ENCODE measurements at places on chromosomes 3 and 15.

GRCh38 chr15:72706266-72706665 is 20.3 kb downstream of the BBS4 start:
- no peak for DNase-seq

DNA sequence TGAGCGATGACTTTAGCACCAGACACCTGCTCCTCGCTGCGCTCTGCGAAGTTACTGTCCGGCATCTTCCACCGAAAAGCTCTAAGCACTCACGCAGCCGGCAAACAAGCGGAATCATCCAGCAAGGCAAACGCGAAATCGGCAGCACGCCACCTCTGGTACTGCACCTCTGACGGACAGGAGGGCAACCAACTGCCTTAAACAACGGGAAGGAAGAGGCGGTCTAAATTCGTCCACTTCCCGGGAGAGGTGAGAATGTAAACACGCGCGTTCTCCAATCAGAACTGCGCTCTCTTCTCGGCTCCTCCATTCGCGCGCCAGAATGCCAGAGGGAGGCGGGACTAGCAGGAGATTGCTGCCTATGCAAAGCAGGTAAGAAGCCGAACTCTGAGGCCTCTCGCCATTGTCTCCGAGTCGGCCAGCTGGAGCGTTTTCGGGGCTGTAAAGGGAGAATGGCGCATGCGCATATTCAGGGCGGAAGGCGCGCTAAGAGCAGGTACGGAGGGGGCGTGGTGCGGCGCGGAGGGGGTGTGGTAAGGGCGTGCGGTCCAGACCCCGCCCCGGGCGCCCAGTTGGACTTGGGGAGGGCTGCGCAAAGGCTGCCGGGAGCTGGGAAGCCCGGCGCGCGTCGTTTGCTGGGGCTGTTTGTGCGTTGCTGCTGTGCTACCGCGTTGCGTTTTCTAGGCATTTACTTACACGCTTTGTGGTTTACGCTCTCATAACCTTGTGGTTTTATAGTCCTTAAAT is at the start of the genes BTD and HACL1:
TSS of gene BTD (plus strand) at position 347 of the 747 bp plus-strand sequence. CDS start 33,695 bp downstream, outside the sequence.
TSS of gene HACL1 (minus strand) at position 171 of the 747 bp plus-strand sequence. CDS start at position 65, 106 bp downstream.
- DNase-seq = no peak

GRCh38 chr3:127152684-127153505 is 40.0 kb upstream of the PRR23E start:
- peak; percentile 37 for DNase-seq

- no peak for DNase-seq
These were observed 100.1 kb downstream of the RPL39L start for GRCh38 chr3:187039100-187039722.

DNA sequence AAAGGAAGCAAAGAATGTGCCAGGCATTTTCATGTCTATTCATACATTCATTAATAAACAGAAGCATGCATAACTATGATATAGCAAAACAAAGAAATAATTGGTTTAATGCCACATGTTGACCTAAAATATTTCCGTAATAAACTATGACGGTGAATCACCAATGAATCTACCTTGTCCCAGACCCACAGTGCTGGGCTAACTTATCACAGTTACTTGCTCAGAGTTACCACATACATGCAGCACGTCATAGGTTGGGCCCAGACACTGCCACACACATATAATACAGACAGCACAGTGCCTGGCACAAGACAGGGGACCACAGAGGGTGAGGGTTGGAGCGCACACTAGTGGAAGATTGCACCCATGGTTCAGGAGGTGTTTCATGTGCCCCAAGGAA is 86.9 kb downstream of the ATP1B3 start:
- no peak for DNase-seq

DNA sequence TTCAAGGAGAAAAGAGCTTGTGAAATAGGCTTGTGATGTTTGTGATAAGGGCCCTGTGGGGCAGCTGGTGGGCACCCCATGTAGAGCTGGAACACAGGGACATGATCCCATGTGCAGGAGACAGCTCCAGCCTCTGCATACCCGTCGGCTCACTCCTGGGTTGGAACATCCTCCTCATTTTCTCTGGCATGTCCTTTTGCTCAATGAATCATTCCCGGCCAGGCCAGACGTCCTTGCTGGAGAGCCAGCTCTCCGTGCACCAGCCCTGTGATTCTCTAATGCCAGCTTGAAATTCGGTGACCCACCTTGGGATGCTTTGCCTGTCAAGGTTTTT is 77.3 kb downstream of the SMAD3 start:
- no peak for DNase-seq

GRCh38 chr3:129618186-129618820 is 11.8 kb upstream of the PLXND1 start:
- DNase-seq = no peak

GRCh38 chr3:187798531-187799530 is 53.6 kb upstream of the BCL6 start:
- DNase-seq = peak; percentile 54

GRCh38 chr3:20666091-20666490 is 480.1 kb upstream of the SGO1 start:
- DNase-seq = no peak

GRCh38 chr15:31341071-31341470 is 14.4 kb downstream of the KLF13 start:
- DNase-seq = no peak

DNA sequence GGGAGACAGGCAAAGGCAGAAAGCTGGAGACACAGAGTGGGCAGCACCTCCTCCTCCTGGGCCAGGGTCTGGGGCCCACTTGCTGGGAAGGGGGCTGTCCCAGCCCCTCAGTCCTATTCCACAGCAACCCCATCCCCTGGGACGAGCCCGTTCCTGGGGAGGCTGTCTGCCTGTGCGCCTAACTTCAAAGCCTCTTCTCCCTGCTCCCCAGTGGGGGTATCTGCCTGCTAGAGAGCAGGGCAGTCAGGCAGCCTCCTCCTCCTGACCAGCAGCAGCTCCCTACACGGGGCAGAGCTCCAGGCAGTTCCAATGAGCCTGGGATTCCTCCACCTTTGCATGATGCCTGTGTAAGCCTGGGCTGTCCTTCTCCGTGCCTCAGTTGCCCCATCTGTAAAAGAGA is 6.9 kb downstream of the PTH1R start:
- no peak for DNase-seq

GRCh38 chr15:90018216-90018831 is 17.2 kb downstream of the ZNF710 start:
- DNase-seq = no peak

DNA sequence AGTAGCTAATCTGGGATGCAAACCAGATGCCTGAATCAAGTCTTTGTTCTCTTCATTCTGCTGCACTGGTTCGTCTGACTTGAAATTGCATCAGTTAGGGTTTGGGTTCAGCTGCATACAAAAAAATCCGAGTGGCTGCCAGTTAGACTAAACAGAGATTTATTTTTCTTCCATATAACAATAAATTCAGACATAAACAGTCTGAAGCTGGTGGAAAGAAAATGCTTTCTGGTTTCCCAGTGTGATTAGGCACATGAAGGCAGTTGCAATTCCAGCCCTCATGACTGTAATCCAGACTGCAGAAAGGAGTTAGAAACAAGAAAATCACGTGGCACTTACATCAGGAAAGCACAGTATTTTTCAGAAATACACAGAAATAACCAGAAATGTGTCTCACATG is 930.7 kb downstream of the MCTP2 start:
- DNase-seq = no peak

GRCh38 chr15:57370929-57371328 is 5.4 kb upstream of the CGNL1 start:
- no peak for DNase-seq

DNA sequence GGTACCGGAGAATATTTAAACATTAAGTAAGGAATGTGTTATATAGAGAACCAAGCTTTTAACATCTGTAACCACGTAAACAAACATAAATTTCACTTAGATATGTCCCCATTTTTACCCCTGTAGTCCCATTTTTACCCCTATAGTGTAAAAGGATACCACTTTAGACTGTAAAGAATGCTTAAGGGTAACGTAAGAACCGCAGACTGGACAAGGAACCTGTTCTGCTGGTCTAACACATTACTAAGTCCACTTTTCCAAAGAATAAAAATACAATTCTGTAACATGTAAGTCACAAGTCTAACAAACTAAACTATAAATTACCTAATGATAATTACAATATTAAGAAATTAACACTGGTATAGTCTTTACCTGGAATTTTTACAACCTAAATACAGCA is 2.9 kb downstream of the SLC12A6 start:
- peak; percentile 9 for DNase-seq

GRCh38 chr3:30457726-30458125 is 148.7 kb upstream of the TGFBR2 start:
- no peak for DNase-seq

- no peak for DNase-seq
These were observed 5.0 kb upstream of the CAND2 start for GRCh38 chr3:12791430-12791829.

GRCh38 chr3:129690406-129690805 is 83.9 kb upstream of the PLXND1 start:
- peak; percentile 82 for DNase-seq

DNA sequence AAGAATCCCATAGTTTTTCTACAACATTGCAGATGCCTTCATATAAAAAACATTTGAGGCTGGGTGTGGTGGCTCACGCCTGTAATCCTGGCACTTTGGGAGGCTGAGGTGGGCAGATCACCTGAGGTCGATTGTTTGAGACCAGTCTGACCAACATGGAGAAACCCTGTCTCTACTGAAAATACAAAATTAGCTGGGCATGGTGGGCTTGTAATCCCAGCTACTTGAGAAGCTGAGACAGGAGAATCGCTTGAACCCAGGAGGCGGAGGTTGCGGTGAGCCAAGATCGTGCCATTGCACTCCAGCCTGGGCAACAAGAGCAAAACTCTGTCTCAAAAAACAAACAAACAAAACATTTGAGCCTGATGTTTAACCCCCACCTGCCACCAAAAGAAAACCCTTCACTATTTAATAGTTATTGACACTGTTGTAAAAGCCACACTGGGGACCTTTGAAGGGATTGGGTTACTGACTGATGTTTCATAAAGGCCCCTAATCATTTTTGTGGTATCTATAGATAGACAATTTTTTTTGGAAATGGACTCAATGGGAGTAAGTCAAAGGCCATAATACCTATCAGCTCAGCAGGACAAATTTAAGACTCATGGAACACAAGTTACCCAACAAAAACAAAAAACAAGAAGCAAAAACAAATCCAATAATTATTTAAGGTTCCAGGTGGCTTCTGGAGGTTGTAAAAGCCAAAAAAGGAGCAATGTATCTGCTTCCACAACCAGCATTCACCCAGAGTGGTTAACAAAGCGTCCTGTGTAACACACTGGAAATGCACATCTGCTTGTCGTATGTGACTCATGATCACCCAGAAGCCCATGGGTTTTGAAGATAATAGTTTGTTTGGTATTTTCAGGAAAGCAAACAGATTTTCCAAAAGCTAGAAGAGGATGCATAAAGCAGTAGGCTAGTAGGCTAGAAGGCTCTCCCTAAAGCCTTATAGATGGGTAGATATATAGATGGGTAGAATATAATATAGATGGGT is 41.2 kb downstream of the CDCP1 start:
- no peak for DNase-seq

DNA sequence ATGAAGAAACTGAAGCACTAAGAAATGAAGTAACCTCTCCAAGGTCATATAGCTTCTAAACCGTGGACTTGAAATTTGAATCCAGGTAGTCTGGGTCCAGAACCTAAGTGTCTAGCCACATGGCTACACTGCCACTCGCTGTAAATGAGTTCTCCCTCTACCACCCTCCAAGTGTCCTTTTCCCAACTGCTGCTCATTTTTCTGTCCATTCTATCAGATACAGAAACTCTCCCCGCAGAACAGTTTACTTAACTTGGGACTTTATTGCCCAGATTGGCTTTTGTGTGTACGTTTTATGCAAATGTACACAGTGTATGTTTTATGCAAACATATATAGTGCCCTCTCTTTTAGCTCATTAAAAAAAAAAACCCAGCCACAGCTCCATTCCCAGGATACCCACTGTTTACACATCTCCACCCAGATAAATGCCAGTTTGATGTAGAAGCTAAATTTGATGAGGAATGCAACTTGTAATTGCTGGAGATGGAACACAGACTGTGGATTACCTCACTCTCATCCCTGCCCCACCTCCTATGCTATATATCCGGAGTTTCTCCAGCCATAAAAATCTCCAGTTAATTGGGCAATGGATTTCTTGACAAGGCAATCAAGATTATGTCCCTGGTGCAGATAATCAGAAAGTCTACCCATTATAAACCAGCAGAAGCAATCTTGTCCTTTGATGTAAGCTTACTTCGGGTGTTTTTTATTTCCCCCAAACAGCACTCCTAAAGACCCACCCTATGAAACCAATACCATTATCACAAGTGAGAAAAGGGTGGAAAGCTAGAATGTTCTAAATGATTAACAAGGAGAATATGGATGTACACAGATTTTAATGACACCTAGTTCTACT is 42.0 kb downstream of the THBS1 start:
- DNase-seq = no peak

- peak; percentile 70 for DNase-seq
These were observed 1.6 kb upstream of the SIN3A start for GRCh38 chr15:75452865-75453702.

DNA sequence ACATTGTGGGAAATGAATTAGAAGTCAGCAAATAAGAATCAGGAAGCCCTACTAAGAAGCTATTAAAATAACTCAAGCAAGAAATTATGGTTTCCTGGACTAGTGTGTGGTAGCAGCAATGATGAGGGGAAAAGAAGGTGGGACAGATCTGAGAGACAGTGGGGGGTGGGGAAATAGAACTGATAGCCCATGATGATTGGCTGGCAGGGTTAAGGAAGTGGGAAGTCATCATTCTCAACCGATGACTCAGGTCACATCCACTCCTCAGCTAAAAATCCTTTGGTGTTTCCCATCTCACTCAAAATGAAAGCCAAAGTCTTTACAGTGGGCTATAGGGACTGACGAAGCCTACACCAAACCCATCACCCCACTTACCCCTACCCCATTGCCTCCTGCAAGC is 153.9 kb upstream of the ARHGEF26 start:
- DNase-seq = no peak

DNA sequence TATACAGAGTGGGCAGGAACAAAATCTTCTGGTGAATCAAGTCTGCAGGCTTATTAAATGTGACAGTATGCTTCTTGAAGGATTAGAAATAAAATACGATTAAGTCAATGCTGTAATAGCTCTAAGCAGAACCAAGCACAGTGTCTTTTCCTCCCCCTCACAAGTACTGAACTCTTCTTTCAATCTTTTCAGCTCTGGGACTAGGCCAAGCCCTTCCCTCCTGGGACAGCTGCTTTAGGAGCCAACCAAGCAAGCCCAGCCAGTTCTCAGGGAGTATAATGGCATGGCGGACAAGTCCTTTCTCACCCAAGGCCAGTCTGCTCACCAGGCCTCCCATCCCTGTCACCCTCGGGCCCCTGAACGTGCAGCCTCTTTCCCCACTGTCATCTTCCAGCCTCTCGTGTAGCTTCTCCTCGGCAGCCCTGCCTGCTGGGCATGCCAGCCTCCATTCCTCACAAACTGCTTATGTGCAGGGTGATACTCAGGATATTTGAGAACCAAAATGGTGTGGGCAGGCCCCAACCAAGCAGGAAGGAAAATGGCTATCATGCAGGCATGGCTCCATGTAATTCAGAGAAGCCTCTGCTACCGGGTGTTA is 8.4 kb upstream of the PPP1R2 start:
- DNase-seq = no peak

GRCh38 chr3:10744098-10744465 is 71.9 kb upstream of the SLC6A11 start:
- DNase-seq = peak; percentile 39

GRCh38 chr15:38316311-38316710 is 63.7 kb downstream of the SPRED1 start:
- DNase-seq = no peak
